ENCODE measurements at places on chromosomes 5 and 9. TPM values are rescaled to one million over a fixed set of nuclear protein-coding genes. Genes with fewer than 3 reads are reported as not detected.

GRCh38 chr5:9712911-9713310, 82.8 kb upstream of the TAS2R1 start:
- no peak for DNase-seq

PFN3 gene
- total RNA-seq: not detected

DNA sequence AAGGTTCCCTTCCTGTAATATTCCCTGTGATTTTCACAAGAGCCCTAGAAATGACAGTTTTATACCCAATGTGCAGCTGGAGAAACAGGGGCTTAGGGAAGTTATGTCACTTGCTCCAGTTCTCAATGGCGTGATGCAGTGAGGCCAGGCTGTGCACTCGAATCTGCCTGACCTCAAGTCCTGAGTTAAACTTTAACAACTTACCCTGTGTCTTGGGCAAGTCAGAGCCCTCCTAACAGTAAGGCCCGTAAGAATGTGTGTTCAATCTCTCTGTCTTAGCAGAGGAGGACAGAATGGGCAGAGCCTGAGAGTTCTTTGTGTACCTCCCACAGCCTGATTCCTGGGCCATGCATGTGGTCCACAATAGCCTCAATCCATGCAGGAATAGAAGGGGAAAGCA, 181.1 kb downstream of the TRIM32 start:
- DNase-seq: no peak

- no peak for DNase-seq
These were observed 81.4 kb downstream of the DTWD2 start for GRCh38 chr5:118906947-118907346.

- DNase-seq: no peak
These were observed 218.6 kb downstream of the MAN2A1 start for GRCh38 chr5:109908366-109908765.

GRCh38 chr5:58187432-58188261, 272.2 kb downstream of the PLK2 start:
- DNase-seq: no peak
